ENCODE measurements at places on chromosomes 7 and 10.

- DNase-seq, result no peak
Measured at GRCh38 chr10:66259836-66260235, 666.0 kb upstream of the LRRTM3 start.

DNA sequence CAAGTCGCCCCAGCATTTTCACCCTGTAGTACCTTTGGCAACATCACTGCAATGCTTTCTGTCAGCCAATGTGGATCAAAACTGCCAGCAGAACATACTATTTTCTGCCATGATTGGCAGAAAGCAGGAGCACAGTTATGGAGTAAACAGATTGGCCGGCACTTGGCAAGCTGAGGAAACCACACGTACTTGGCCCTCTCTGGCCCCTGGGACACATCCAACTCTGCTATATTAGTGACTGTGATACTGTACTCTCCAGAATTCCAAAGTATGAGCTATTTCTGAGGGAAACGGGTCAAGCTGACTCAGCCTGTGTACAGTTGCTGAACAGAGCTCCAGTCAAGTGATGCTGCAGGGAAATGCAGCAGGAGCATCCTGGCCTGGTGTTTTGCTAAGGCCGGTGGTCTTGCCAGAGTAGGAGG lies 39.8 kb upstream of the LANCL2 start:
- peak; percentile 4 for DNase-seq

DNA sequence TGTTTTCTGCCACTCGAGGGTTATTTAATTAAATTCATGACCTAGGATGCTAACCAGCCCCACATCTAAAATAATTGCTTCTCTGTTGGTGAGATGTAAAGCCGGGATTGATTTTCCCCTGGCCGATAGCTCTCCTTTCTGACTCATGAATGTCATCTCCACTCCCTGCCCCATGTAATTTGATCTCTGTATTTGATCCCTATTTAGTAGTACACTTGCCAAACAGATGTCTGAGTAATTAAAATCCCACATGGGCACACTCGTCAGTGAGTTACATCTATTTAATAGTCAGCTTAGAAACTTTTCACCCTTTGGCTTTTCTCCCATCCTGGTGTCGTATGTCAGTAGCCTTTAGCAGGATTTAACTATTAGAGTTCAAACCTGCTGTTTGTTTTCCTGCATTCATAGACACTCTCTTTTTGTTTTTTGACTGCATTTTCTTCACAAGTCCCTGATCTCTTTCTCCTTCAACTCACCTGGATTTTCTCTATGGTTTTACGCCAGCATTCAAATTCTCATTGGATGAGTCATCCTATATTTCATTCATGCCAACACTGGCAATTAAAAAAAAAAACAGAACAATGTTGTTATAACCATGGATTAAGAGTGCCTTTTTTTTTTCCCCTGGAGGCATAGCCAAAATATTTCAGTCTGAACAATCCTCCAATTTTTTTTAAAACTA lies 82.7 kb downstream of the SPAG6 start:
- peak; percentile 73 for DNase-seq

DNA sequence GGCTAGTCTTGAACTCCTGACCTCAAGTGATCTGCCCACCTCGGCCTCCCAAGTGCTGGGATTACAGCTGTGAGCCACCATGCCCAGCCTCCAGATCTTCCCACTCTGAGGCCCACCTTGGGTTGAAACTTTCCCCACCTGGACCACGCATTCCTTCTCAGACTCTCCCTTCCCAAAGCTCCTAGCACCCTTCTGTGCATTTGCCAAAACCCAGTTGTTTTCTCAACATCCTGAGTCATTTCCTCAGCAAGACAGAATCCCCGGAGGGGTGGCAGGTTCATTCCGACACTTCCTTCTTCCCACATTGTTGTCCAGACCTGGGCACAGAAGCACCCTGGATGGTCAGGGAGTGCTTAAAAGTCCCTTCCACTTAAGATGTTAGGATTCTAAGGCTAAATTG lies 28.9 kb downstream of the BAG3 start:
- no peak for DNase-seq

- DNase-seq, result peak; percentile 18
Measured at GRCh38 chr7:27689591-27690164, 27.0 kb upstream of the HIBADH start.

GRCh38 chr7:123011766-123012369 lies 16.4 kb upstream of the TAS2R16 start:
- DNase-seq, result no peak

DNA sequence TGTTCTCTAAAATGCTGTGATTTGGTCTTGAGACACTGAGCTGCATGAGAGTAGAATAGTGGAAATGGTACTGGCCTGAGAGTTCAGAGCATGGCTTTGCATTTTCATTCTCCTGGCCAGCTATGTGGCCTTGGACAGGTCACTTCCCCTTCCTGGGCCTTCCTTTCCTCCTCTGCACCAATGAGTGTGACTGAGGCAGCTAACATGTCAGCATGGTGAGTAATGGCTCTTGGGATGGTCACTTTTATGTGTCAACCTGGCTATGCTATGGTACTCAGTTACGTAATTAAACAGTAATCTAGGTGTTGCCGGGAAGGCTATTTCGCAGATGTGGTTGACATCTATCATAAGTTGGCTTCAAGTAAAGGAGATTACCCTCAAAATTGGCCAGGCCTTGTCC lies 109.3 kb downstream of the RTKN2 start:
- no peak for DNase-seq

DNA sequence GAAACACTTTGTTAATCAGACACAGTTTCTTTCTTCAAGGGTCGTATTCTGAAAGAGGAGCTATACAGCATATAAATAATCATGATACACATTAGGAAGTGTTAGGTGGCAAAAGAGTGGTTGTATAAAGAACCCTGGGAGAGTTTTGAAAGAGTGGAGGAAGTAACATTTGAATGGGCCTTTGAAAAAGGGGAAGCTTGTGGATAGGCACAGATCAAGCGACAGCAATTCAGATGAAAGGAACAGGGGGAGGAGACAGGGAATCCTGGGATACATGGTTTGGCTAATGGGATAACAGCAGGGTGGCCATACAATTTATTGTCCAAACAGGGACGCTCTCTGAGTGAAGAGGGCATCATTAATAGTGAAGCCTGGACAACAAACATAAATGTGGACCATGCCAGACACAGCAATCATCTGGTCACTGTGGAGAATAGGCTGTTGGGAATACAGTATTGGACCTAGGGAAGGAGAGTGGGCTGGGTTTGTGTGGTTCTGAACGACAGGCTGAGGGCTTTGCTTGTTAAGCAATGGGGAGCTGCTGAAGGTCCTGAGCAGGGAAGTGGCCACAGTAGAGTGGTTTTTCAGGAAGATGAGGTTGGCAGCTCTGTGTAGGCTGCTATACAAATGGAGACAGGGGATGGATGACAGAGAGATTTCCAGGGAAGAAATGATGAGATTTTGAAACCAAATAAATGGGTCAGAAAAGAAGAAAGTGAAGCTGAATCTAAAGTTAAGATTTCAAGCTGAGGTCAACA lies 75.9 kb downstream of the ICA1 start:
- DNase-seq, result no peak

DNA sequence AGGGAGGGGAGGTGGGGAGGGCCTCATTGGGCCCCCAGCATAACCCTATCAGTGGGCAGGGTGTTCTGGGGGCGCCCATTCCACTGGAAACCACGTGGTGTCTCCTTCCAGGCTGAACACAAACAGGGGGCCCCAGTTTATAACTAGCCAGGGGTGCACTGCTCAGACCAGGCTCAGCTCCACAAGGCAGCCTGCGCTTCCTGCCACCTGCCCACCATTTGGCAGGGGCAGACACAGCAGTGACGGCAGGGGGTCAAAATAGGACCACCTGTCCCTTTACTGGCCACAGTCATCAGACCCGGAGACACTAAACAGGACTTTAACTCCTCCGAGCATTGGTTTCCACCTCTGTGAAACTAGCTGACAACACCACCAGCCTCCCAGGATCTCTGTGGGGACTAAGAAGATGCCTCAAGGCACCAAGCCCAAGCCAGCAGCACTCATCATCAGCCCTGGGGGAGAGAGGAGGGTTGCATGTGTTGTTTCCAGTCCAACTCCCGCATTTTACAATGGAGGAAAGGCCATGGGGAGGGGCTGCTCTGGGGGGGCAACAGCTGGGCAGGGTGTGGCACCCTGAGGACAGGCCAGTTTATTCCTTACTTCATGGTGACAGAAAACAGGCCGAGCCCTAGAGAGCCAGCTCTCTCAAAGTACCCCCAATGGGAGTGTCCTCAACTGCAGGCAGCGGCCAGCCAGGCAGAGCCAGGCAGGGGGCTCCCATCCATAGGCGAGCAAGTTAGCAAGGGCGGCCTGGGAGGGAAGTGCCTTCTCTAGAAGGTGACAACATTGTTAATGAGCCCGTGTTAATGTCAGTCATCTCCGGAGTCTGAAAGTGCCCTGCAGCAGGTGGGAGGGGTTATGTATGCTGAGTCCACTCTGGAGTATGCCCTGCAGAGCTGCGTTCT lies 127.6 kb downstream of the TNS3 start:
- DNase-seq, result peak; percentile 69
